ENCODE measurements at places on chromosomes 12 and 14. TPM values are rescaled to one million over a fixed set of nuclear protein-coding genes. Genes with fewer than 3 reads are reported as not detected.

The FOXA1 gene
- not detected for total RNA-seq

The CIROP gene
- not detected for total RNA-seq

The ANO4 gene
- total RNA-seq = not detected

The NEMF gene
- 73.5 TPM for total RNA-seq

The ASIC1 gene
- total RNA-seq = 8.5 TPM

The RIC8B gene
- total RNA-seq = 14.0 TPM

The KCNMB4 gene
- 0.25 TPM for total RNA-seq

The GPR135 gene
- total RNA-seq = 1.9 TPM

The TDRD9 gene
- total RNA-seq = 0.05 TPM

The ETFBKMT gene
- total RNA-seq = 1.0 TPM

The MORN3 gene
- total RNA-seq = 0.82 TPM

The MMP14 gene
- 1.9 TPM for total RNA-seq

The ETNK1 gene
- total RNA-seq = 87.1 TPM

The GAS2L3 gene
- total RNA-seq = 5.0 TPM

The PRB2 gene
- not detected for total RNA-seq

The PMEL gene
- total RNA-seq = 0.25 TPM

The AKAP3 gene
- total RNA-seq = 0.93 TPM

The PTGR2 gene
- total RNA-seq = 0.84 TPM

The MYF6 gene
- not detected for total RNA-seq

The TPPP2 gene
- not detected for total RNA-seq

The GPRC5D gene
- total RNA-seq = not detected

The TCL1A gene
- not detected for total RNA-seq

The SDR9C7 gene
- total RNA-seq = not detected

The CCDC196 gene
- total RNA-seq = not detected

The ANKRD33 gene
- total RNA-seq = not detected

The B3GNT4 gene
- 0.36 TPM for total RNA-seq

The PLCZ1 gene
- not detected for total RNA-seq

The KRT82 gene
- not detected for total RNA-seq

The TAS2R14 gene
- 4.1 TPM for total RNA-seq

The C14orf39 gene
- not detected for total RNA-seq

The VSIG10 gene
- 5.7 TPM for total RNA-seq

The BDKRB2 gene
- total RNA-seq = not detected

The LHX5 gene
- total RNA-seq = not detected

The KERA gene
- not detected for total RNA-seq

The CLEC4D gene
- not detected for total RNA-seq

The KITLG gene
- 0.16 TPM for total RNA-seq

The KRT78 gene
- not detected for total RNA-seq

The TBK1 gene
- 35.4 TPM for total RNA-seq

The CALCOCO1 gene
- total RNA-seq = 40.7 TPM

The NOVA1 gene
- 0.07 TPM for total RNA-seq

The MAP3K9 gene
- 5.7 TPM for total RNA-seq

The SIX6 gene
- not detected for total RNA-seq

The DBX2 gene
- total RNA-seq = not detected

The DENND5B gene
- 0.52 TPM for total RNA-seq

The RBP5 gene
- total RNA-seq = 0.84 TPM

Measured in T-helper 2 cell treated with Interferon-gamma antibody and Interleukin-4, amounts not matched to agents 100 ng/mL and 5 ng/mL, for 36 hours (primary cell).